ENCODE measurements at places on chromosomes 5 and 9.

DNA sequence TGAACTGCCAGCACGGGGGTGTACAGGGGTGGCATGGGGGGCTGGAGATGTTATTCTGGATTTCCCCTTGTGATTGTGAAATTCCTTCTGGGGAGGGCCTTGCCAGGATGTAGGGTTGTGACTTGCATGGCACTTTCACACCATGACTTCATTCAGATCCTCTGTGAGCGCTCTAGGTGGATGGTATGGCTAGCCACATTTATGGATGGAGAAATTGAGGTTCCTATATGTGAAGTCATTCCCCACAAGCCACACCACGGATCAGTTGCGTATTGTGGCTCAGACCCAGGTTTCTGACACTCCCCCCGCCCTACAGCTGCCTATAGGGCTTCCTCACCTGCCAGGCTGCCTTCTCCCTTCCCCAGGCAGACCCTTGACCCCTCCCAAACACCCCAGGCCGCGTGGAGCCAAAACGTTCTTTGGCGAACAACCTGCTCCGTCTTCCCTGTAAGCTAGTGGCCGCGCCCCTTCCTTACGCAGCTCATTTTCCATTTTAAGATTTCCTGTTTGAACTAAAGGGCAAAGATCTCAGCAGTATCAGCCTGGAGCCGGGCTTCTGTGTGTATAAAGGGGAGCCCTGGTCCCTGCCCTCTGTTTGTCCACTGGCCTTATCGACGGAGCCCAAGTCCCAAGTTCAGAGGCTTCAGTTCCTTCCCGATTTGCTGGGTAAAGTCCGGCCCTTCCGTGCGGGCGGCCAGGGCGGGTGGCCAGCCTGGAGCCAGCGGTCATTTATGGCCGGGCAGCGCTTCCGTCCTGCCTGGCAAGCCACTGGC lies 97.8 kb upstream of the KLF4 start:
- DNase-seq, result no peak

DNA sequence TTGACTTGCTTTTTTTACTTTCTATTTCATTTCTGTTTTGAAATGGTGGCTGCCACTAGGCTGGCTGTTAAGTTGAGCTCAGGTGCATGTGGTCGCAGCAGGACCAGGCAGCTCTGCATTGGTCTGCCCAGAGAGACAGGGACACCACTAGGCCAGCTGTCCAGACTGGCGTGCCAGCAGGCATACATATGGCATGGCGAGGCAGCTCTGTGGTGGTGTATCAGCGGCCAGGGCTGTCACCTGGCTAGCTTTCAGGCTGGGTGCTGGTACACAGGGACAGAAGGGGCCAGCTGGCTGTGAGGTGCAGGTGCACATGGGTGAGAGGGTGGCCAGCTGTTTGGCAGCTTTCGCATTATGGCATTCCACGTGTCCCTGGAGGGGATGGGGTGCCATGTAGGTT lies 654.0 kb upstream of the ACO1 start:
- no peak for DNase-seq

- DNase-seq, result no peak
Observed at GRCh38 chr5:117195076-117195475, 620.5 kb upstream of the SEMA6A start.

GRCh38 chr5:90529939-90530677 lies 724 bp upstream of the LYSMD3 start:
- no peak for DNase-seq

DNA sequence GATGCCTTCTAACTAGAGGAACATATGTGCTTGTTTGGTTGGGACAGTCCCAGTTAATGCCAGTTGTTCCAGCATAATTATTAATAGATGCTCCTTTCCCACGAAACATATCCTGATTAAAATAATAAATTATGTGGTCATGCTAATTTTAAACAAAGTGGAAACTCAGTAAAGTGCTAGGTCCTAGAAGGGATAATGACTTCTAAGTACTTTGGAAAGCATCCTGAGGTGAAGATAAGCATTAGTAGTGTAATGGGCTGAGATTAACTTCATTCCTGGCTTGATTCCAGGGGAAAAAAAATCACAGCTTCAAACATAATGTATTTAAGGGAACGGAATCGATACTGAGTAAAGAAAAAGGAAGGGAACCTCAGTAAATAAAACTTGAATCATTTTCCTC lies 213.7 kb upstream of the SNX2 start:
- DNase-seq, result no peak

DNA sequence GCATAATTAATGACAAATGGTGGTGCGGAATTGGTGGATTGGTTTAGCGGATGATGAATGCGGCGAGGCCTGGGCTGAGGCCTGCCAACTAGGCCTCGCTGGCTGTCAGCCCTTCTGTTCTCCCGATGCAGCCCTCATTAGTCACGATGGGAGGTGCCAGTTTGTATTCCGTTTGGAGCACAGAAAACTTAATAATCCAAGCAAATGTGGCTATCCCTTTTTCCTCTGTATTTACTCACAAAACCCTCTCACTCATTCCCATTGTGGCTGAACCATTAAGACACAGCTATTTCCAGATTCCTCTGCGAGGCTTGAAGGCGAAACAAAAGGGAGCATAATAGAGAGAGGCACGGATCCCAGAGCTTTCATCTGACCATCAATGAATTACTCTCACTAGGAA lies 114.3 kb downstream of the MVB12B start:
- DNase-seq, result no peak

GRCh38 chr5:145775411-145775810 lies 59.7 kb downstream of the PRELID2 start:
- DNase-seq, result no peak

DNA sequence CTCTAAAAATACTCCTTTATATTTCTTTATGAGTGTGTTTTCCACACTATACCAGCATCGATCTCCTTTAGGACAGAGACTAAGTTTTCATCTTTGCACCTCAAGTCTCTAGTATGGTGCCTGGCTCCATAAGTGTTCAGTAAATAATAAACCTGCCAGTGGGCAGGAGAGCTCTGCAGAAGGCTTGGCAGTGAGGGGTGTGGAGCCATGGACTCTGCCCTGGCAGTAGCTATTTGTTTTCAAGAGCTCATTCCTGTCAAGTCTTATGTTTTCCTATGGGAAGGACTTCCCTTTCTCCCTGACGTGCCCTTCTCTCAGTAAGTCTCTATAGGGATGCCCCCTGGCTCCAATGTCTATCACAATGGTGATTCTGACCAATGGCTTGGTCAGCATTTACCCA lies 252.2 kb downstream of the PIK3R1 start:
- no peak for DNase-seq

DNA sequence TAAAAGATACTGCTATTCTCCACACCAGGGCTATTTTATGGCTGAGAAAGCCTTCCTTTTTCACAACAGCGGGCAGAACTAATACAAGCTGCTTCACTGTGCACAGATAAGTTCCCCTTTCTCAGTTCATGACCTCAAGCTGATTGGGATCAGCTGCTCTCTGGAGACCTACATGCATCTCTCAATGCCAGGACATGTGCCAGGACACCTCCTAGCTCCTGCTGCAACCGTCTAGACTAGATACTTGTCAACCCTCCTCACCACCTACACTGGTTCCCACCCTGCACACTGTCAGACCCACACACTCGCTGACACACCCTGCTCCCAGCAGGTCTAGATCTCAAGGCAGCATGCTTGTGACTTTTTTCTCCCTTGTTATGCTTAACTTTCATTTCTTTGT lies 39.8 kb downstream of the STARD4 start:
- no peak for DNase-seq

Measured in GM12891 (cell line).